ENCODE measurements at places on chromosomes 6 and 20.

GRCh38 chr6:128725271-128726233 lies 157.4 kb upstream of the LAMA2 start:
- no peak for DNase-seq

DNA sequence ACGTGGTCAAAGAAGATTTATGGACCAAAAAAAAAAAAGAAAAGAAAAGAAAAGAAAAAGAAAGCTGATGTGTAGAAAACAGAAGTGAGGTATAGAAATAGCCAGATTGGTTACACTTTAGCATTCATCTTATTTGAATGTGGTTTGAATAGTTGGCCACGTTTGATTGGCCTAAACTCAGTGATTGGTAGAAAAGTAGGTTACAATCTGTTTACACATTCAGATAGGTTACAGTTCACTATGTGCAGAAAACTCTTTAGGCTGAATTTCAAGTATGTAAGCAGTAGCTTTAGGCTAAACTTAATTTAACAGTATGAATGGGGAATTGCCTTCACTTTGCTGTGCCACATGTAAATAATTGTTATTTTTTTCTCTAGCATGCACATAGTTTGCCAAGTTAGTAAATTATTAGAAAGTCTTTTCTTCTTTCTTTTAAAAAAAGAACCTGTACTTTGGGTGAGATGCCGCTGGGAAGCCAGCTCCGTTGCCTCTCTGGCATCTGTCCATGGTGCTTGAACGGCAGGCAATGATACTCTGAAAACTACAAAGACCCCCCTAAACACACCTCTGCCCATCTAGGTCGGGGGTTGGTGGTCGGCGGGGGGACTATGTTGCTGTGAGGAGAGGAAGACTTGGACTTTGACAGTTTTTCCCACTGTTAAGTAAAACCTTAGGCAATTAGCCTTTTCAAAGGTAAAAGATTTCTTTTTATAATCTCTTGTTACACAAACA lies 173.0 kb downstream of the AIG1 start:
- DNase-seq = no peak

DNA sequence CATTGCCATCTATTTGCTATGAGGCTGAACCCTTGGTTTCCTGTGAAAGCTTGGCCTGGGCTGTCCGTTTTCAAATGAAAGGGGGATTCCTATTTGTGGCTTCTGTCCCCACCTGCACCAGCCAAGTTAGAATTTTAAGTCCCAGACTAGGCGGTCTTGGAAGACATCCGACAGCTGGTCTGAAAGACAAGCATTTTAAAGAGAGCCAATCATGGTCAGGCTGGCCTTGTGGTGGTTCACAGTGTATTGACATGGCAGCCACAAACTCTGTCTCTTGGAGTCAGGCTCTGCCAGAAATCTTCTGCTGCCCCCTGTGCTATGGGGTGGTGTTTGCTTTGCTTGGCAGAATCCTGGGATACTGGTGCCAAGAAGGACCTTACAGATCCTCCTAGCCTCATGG lies 319.2 kb upstream of the MOCS1 start:
- no peak for DNase-seq

DNA sequence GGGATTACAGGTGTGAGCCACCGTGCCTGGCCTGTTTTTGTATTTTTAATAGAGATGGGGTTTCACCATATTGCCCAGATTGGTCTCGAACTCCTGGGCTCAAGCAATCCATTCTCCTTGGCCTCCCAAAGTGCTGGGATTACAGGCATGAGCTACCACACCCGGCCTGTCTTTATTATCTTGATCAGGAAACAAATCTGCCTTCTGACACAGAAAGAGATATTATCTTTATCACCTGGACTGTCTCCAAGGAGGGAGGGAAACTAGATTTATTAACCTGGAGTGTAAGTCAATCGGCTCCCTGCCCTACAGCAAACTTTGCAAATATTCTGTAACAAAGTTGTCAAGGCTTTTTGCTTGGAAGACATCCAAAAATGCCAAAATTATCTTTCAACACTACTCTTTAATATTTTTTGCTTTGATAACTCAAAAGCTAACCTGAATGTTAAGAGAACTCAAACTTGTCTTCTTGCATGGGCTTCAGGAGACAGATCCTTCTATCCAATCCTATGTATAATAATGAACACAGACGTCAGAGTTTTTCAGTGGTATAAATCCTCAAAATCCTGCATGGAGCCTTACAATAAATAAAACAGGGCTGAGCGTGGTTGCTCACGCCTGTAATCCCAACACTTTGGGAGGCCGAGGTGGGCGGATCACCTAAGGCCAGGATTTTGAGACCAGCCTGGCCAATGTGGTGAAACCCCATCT lies 85.0 kb upstream of the LOC128125822 start:
- no peak for DNase-seq

DNA sequence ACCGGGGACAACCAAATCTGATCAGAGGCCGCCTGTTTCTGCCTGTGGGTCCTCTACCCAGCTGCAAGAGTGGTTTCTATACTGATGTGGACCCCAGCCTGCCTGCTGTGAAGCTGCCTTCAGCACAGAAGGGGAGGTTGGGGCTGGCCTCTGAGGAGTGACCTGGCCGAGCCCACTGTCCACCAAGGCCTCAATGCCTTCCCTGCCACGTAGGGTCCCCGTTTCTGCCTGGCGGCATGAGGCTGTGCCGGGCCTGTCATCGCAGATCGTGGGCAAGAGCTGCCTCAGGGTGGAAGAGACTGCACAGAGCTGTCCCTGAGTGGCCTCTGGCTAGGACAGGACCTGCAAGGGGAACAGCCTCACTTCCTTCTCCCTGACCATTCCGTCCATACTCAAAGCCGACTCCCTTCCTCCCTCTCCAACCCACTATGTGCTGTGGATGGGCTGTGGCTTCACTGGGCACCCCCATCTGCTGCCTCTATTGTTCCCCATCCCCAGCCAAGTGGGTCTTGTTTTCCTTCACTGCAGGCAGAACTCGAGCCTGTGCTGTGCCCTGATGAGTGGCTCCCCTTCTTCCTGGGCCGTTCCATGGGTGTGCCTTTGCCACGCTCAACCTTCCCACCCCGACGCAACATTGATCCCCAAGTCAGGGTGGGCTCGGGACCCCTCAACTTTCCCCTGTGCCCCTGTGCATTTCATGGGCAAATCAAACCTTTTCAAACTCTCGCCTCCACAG lies 60.3 kb downstream of the ERMARD start:
- DNase-seq = no peak

DNA sequence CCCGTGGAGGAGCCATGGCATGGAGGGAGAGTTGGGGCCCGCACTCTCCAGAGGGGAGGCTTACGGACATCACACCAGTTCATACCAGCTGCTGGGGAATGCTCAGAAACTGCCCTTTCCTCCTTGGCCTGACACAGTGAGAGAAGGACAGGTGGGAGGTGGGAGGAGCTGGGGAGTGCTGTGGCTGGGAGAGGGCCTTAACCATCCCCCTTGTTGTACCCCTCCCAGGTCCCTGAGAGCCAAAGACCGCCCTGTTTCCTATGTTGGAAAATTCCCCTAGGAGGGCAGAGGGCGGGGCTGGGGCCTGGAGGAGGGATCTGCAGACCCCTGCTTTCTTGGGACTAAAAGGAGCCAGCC lies 24.1 kb downstream of the FOXP4 start:
- DNase-seq = no peak

- DNase-seq = no peak
Measured at GRCh38 chr6:37804586-37804985, 14.9 kb upstream of the ZFAND3 start.

- no peak for DNase-seq
Measured at GRCh38 chr6:18323935-18324705, 59.8 kb upstream of the DEK start.

DNA sequence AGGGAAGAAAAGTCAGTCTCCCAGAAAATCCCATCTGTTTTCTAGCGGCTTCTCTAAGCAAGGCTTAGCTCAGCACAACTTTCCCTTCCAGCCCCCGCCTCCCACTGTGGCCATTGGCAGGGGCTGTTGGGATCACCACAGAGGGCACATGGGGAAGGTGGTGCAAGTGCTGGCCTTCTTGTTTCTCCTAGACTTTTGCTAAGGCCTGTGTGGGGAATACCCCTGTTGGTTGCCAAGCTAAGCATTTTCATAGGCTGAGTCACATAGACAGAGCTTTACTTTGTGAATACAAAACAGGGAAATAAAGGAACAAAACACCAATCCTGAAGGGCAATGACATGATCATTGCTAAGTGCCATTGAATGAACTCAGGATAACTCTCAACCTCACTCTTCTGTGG lies 32.4 kb upstream of the TIAM2 start:
- DNase-seq = no peak

DNA sequence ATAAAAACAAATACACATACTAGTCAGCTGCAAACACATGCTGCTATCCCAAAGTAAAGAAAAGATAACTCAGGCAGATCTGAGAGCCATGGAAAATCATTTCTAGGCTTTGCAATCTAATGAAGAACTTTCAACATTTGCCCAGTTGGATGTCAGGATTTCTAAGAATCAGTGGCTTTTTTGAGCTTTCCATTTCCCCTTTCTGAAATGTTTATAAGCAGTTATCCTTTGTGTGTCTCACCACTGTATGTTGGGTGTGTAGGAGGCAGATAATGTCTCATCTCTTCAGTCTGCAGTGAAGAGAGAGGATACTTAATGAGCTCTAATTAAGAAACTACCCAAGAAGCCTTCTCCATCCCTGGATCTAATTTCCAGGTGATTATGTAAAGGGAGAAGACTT lies 43.6 kb downstream of the RGS17 start:
- DNase-seq = no peak

GRCh38 chr6:1485678-1486077 lies 96.3 kb downstream of the FOXF2 start:
- no peak for DNase-seq

GRCh38 chr6:37141281-37142049 lies 28.5 kb upstream of the PIM1 start:
- no peak for DNase-seq

GRCh38 chr6:134623401-134623800 lies 305.5 kb upstream of the SGK1 start:
- DNase-seq = no peak

DNA sequence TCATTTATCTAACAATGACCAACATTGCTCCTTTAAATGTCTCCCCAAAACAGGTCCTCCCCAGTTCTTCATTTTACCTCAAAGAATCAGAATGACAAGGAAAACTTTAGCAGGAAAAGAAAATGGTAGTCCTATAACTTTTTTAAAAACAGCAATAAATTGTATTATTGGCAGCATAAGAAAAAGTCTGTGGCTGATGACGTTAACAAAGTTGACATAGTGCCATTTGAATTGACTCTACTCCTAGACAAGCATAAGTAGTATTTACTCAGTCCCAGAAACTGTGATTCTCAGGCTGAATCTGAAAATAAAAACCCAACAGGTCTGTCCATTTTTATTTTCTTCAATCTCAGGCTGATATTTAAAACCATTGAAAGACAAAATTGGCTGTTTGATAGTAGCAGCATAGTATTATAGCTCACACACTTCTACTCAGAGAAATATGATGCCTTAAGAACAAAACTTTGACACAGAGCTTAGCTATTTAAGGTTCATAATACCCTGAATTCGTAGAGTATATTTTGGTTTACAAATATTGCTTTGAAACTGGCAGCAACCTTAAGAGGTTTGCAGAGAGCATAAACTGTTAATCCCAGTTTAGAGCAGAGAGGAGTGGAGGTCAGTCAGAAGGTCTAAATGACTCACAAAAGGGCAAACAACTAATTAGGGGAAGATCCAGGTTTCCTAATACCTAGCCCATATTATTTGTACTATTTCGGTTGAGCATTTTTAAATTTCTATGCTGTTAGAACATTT lies 35.0 kb upstream of the TENT5A start:
- DNase-seq = no peak

DNA sequence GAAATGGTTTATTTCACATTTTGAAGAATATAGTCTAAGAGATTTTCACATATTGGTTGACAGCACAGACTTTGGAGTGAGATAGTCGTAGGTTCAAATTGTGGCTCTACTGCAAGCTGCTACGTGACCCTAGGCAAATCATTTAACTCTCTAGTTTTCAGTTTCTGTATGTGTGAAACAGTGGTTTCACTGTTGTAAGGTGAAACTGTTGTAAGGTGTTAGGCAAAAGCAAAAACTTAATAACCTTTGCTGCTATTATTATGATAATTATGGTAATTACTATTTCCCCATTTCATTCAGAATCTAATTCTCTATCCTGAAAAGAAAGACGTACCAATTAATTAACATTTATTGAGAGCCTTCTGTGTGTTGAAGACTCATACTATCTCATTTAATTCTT lies 144.2 kb downstream of the REV3L start:
- no peak for DNase-seq

DNA sequence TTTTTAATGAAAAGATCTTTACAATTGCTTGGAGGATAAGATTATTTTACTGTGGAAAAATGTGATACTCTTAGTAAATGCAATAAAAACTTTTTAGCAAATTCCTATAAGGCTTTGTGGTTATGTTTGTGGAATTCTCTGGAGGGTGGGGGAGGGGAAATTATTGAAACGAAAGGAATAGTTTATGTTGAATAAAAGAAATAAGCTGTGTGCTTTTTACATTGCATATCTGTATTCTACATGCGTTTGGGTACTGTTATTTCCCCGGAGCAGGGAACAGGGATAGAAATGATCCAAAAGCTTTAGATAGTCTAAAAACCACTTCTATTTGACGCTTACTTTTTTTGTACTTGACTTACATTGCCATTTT lies 143.8 kb downstream of the SLC16A10 start:
- DNase-seq = no peak

DNA sequence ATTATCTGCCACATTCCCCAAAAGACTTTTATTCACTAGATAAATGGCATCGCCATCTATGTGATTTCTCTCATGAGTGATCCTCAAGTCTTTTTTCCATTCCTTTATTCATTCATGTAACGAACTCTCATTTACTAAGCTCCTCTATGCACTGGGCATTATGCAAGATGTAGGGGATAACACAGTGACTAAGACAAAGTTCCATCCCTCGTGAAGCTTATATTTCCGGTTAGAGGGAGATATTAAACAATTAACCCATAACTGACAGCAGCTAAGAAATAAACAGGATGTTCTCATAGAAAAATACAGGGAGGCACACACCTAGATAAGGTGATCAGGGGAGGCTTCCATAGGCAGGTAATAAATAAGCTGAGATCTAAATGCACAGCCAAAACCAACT lies 17.2 kb upstream of the PREX1 start:
- no peak for DNase-seq

DNA sequence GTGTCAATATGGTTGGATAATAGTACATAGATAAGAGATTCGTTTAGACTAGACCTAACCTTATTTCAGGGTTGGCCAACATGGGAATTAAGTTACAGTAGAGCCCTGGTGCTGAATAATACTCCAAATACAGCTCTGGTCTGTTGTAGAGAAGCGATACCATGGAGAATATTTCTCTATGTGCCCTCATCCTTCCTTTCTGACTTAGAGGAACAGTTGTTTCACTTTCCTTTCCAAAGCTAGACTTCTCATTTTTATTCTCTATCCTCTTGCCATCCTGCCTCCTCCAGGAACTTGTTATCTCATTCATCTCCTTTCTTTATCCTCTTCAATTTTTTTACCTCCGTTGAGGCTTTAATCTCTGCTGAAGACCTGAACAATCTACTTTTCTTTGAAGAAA lies 68.9 kb downstream of the EDN1 start:
- DNase-seq = no peak

Data from stimulated activated CD4-positive, alpha-beta T cell treated with anti-CD3 and anti-CD28 coated beads, Interleukin-12 subunit alpha, Interleukin-12 subunit beta, amount 100 ng/mL, for 48 hours (primary cell).